ENCODE measurements at places on chromosomes 1 and 21.

GRCh38 chr1:112061901-112062320, 72.4 kb upstream of the KCND3 start:
- DNase-seq: no peak

DNA sequence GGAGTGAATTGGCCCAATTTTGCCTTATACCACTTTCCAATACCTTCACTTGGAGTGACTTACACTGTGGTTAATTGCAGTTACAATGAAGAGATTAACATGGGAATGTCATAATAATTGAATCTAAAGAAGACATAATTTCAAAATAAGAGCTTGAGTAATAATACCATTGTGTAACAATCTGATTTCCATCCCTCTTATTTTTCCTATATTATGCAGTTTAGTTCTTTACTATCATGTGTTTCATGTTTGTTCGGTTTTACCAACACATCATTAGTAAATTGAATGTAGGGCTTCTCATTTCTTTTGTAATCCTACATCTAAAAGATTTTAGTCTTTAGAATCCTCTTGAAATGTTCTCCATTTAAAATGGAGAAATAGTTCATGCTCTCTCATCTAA, 19.2 kb upstream of the XPR1 start:
- no peak for DNase-seq

DNA sequence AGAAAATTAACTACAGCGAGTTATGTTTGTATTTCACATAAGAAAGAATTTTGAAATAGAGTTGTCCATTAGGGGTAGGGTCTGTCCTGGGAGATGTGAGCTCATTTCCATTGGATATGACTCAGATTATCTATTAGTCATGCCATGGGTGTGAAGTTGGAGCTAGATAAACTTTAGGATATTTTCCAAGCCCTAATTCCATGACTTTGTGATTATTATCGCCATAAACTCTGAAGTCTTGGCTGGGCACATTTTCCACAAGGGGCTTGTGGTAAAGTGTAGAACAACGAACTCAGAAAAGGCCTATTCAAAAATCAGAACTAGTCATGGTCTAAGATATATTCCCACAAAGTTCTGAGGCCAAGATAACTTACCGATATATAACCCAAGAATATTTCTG, 396.6 kb downstream of the DPYD start:
- DNase-seq: no peak

- no peak for DNase-seq
Observed at GRCh38 chr1:226887006-226887405, 16.6 kb downstream of the PSEN2 start.

Data from RPMI8226 (cell line).